Right ventricle myocardium inferior (tissue), 1 donor: ENCODE measurements at places on chromosomes 1 and 21. TPM values are rescaled to one million over a fixed set of nuclear protein-coding genes. Genes with fewer than 3 reads are reported as not detected.
A peak's percentile ranks its signal among the peaks of the same experiment; 100 is the strongest.

Gene SPATA17
- total RNA-seq = 1.1 TPM

- DNase-seq = no peak
Measured at GRCh38 chr1:97824200-97824599, 96.6 kb downstream of the DPYD start.

DNA sequence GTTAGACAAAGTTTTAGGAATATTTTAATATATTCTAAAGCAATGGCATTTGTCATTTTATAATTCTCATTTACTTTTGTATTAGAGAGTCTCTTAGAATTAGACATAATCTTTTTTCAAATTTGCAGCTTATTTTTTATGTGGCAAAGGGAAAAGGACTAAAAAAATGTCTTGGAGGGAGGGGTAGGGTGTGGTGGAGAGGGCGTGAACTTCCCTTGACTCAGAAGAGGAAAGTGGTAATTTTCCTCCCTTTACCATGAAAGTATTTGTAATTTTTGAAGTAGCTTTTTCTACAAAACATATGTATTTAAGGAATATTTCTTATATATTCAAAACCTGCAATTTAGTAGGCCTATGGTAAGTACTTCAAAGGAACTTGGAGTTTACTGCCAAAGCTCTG lies 6.9 kb upstream of the RABGAP1L start:
- no peak for DNase-seq

GRCh38 chr1:2595261-2595811 lies 8.8 kb downstream of the PRXL2B start:
- DNase-seq = peak; percentile 57

DNA sequence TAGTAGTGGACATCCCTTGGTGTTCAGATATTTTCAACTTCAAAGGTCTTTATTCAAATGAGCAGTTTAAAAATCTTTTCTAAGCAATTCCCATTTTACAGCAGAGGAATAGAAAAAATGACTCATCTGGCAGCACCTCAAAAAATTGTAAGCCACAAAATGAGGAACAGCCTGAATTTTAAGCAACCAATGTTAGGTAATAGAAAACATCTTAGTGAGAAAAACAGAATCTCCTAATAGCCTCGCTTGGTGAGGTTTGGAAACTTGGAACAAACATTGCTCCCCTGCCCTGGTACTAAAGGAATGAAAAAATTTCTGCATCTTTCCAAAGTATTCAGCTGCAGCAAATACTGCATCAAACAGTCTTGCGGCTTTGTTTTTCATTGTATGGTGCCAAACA lies 264.4 kb downstream of the NTNG1 start:
- DNase-seq = no peak
